ENCODE measurements at places on chromosomes 7 and 10. TPM values are rescaled to one million over a fixed set of nuclear protein-coding genes. Genes with fewer than 3 reads are reported as not detected.

GRCh38 chr7:9201928-9202327, 768.5 kb downstream of the NXPH1 start:
- no peak for ATAC-seq

GRCh38 chr10:30389543-30389942, 40.5 kb upstream of the MTPAP start:
- ATAC-seq = no peak

DNA sequence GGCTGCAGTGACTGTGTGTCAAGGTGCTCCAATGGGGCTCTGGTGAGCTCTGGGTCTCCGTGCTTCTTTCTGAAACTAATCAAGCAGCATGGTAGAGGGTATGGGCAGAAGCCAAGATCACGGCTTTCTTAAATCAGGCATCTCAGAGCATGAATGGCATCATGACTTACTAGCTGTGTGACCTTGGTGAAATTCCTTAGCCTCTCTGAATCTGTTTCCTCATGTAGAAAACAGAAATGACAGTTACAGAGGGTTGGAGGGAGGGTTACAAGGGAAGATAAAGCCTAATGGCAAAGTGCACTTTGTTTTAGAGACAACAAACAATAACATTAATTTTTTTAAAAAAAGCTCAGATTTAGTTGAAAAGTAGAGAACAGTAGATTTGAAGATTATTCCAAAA, 34.9 kb downstream of the FRMPD2 start:
- no peak for ATAC-seq

NUTM2E gene
- not detected for total RNA-seq

Measured in gastroesophageal sphincter (tissue), 4 donors.